ENCODE measurements at places on chromosomes 3 and 15.

GRCh38 chr15:85118581-85118980 lies 136.9 kb downstream of the PDE8A start:
- no peak for DNase-seq

DNA sequence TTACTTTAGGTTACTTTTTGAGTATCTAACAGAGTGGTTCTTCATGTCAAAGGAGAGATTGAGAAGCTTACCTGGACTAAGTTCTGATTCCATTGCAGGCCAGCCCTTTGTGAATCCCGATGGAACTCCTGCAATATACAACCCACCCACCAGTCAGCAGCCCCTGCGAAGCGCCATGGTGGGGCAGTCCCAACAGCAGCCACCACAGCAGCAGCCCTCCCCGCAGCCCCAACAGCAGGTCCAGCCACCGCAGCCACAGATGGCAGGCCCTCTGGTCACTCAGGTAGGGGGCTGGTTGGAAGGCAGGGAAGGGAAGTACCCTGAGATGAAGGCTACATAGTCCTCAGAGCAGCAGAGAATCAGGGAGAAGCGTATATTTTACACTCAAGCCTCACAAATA lies 97.8 kb downstream of the ARPP21 start:
- no peak for DNase-seq

DNA sequence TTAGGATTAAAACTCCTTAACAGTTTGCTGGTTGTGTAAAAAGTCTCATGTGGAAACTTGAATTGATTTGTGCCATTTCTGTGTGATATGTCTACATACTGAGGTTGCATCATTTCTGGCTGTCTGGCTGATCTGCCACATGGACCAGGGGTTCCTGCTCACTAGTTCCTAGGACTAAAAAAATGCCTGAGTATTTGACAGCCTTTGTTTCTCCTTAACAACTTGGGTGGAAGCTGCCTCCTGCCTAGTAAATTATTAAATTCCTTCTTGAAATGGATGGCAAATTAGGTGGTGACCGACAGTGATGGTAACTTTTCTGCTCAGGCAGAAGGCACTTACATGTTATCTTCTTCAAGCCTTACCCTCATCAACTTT lies 226.9 kb upstream of the MRPL3 start:
- DNase-seq = no peak

- DNase-seq = no peak
These were observed 308.0 kb upstream of the THRB start for GRCh38 chr3:24802614-24803013.

DNA sequence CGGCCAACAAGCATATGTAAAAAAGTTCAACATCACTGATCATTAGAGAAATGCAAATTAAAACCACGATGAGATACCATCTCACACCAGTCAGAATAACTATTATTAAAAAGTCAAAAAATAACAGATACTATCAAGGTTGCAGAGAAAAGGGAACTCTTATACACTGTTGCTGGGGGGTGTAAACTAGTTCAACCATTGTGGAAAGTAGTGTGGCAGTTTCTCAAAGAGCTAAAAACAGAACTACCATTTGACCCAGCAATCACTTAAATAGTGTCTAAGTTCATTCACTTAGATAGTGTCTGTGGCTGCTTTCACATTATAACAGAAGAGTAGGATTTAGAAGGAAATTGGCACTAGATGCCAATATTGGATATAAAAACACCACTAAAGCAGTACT lies 49.7 kb downstream of the CGGBP1 start:
- DNase-seq = no peak

DNA sequence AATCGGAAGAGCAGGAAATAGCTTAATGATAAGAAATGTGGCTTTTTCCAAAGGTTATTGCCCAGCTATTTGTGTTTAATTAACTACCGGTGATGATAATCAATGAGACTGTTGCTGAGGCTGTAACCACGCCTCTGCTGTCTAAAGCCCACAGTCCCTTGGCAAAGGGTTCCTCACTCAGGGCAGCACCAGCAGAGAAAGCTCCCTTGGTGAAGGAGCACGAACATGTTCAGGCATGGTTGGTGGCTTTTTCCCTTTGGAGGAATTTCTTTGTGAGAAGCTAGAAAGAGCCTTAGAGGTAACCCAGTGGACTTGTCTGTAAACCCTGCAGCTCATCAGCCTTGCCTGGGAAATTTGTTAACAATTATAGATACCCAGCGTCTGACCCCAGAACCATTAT lies 7.5 kb upstream of the ST6GAL1 start:
- no peak for DNase-seq

- no peak for DNase-seq
These were observed 193.6 kb upstream of the LRRC3B start for GRCh38 chr3:26428992-26429391.

DNA sequence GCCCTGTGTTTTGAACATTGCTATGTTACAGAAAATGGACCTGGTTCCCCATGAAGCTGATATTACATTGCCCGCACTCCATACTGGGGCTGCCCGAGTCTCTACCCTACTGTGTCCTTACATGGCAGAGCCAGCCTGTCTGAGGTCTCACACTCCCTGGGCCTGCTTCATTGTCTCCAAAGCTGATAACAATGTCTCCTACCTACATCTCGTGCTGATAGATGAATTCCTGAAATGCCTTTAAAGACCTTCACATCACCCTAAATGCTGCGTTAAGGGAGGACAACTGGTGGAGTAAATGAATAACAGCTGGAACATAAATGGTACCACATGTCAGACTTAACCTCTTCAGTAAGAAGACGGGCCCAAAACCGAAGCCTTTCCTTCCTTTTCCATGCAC lies 62.9 kb upstream of the PTX3 start:
- no peak for DNase-seq

GRCh38 chr3:33007776-33008175 lies 56.3 kb downstream of the CCR4 start:
- peak; percentile 38 for DNase-seq

Data from CD4-positive, alpha-beta T cell treated with Interleukin-12 subunit alpha and Interleukin-12 subunit beta, for 1 hour (primary cell).